Fibroblast of upper back skin (primary cell): ENCODE measurements at places on chromosomes 7 and 10.

DNA sequence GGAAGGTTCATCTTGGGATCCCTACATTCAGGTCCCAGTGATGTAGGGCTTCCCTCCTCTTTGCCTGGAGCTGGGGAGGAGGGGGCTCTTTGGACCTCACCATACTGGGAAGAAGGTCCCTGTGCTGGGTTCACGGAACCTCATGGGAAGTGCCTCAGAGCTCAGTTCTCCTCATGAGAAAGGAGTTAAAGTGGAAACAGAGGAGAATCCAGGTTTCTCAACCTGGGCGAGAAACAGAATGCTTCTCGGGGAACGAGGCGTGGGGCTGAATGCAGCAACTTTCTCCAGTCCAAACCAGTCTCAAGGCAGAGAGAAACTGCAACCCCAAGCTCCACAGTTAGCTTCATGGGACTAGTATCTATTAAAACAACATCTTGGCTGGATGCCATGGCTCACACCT, 382.7 kb upstream of the FOXK1 start:
- no peak for DNase-seq

DNA sequence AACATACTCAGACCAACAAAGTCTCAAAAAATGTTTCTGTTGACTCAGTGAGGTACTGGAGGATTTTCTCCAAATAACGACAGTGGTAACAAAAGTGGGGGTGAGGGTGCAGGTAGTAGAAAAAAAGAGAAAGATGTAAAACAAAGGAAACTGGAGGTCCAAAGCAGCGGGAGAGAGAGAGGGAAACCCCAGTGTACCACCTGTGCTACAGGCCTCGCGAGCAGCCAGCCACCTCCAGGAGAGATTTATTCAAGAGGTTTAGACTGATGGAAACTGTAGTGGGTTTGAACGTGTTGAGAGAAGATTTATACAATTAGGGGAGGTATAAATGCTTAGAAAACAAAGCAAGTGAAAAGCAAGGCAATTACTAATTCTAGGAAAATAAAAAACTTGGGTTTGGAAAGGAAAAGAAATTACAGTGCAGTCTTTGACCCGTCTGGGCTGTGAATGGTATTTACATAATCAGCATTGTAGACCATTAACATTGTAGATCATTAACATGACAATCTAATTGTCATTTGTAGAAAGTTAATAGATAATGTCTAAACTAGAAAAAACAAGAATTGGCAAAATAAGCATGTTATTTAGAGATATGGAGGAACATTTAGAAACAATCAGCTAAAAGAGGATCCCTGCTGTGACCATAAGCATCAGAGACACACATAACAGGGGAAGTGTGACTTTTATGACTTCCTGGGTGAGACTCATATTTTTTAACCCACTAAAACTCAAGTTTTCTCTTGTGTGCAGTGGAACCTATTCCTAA, 180.0 kb downstream of the RELN start:
- no peak for DNase-seq

GRCh38 chr10:114754445-114755320, 66.9 kb upstream of the FHIP2A start:
- DNase-seq, result peak; percentile 44

GRCh38 chr7:46207931-46208634, 287.0 kb upstream of the IGFBP3 start:
- DNase-seq, result no peak

- DNase-seq, result no peak
Measured at GRCh38 chr7:149806726-149807125, 31.4 kb upstream of the ZNF862 start.

GRCh38 chr10:108905821-108906220, 1017.5 kb downstream of the XPNPEP1 start:
- no peak for DNase-seq

- DNase-seq, result peak; percentile 42
Measured at GRCh38 chr10:97640868-97641811, 669 bp downstream of the PI4K2A start.

GRCh38 chr7:36287371-36288241, 102.1 kb upstream of the ANLN start:
- DNase-seq, result no peak
